ENCODE measurements at places on chromosomes 3 and 15.

DNA sequence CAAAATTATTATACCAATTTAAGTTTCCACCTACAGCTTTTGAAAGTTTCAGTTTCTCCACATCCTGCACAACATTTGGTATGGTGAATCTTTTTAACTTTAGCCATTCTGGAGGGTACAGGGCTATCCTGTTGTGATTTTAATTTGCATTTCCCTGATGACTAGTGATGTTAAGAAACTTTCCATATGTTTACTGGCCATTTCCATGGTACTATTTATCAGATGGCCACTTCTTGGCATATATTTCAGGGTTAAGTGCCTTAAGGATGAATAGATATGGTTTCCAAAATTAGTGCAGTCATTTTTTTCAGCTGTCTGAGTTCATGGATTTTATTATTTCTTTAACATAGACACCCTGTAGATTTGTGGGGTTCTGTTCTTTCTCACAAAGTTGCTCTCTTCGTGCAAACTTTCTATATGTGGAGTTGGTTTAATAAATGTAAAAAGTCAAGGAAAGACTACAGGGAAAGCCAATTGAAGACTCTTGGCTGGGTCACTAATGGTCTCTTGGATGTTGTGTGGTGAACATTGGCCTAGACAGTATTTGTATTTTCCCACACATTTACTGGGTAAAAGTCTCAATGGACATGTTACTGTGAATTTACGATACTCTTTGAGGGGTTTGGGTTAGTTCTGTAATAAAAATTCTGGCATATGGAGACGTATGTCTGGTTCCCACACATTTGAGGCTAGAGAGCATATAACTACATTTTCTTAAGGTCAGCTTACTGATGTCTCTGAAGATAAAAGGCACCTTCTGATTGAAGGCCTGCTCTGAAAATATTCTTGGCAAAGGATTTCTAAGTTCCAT is 147.5 kb upstream of the PDZRN3 start:
- no peak for DNase-seq

- DNase-seq = no peak
Measured at GRCh38 chr3:123634149-123635051, 49.5 kb upstream of the HACD2 start.

DNA sequence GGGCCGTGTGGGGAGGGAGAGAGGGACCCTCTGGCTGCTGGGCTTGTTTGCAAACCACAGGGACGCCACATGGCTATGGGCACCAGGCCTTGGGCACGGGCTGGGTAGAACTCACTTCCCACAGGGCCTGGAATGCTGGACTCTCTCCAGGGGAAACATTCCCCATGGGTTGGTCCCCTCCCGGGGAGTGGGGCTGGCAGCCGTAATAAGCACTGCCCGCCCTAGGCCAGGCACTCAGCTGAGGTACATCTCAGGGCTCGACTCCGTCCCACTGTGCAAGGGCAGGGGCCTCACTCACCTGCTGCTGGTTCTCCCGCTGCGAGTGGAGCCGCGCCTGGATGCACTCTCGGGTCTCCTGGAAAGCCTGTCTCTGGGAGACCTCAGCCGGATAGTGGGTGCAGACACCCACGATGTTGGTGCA is 96.7 kb downstream of the ADCY5 start:
- no peak for DNase-seq

DNA sequence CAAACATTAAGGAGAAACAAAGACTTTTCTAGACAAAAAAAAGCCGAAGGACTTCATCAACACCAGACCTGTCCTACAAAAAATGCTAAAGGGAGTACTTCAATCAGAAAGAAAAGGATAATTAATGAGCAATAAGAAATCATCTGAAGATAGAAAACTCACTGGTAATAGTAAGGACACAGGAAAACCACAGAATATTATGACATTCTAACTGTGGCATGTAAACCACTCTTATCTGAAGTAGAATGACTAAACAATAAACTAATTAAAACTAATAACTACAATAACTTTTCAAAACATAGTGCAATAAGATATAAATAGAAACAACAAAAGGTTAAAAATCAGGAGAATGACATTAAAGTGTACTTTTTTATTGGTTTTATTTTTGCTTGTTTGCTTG is 584.5 kb upstream of the CCDC54 start:
- no peak for DNase-seq

DNA sequence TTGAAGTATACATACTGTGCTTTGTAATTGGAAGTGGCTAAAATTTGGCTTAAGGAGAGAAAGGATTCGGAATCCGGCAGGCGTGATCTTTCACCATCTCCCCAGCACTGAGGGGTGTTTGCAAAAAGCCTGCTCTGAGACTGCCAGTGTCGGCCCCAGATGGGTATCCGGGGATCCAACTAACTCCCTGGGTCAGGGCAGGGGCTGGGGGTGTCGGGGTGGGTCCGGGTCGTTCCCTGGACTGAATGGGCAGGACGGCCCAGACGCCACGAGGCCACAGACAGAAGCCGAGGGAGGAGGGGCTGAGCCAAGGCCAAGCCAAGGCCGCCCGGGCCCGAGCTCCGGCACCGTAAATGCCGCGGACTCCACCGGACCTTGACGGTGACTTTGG is 349 bp downstream of the PPIB start:
- DNase-seq = no peak

DNA sequence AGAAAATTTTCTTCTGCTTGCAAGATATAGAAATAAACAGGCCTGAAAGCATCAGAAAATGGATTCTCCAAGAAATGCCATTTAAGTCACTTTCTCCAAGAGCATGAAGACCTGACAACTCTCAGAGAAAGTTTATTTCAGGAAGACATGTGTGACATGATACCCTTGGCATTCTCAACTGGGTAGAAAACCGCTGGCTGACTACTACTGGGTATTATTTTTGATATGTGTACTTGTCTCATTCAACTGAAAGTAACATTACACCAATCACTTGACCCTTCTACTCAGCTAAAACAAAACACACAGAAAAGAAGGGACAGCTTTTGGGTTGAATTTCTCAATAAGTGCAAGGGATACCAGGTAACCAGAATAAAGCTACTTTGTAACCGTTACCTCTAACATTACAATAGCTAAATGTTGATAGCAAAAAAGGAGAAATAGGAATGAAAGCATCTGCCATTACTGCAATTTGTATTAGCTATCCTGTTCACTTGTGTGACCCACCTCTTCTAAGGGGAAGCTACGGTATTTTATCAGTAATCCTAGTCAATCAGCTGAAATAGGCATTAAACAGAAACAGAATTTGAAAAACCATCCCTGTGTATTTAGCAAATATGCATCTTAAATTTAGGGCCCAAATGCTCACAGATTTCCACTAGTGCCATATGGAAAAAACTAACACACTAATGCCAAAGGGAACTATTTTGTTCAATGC is 7.3 kb downstream of the TRA2B start:
- no peak for DNase-seq

GRCh38 chr15:29688506-29689286 is 133.6 kb downstream of the TJP1 start:
- no peak for DNase-seq

DNA sequence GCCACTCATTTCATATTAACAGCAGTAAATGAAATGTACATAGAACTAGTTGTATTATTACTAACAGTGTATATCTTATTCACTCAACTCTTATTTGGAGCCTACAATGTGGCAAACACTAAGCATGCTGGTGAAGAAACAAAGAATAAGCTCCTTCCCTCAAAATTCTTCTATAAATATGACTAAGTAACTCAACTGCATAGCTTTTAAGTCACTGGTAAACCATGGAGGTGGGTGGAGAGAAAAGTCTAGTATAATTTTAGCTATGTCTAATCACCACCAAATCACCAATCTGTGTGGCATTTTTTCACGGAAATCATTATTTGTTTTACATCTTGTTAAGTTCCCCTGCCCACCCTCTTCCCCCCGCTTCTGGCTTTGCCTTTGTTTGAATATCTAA is 17.5 kb downstream of the COPS2 start:
- no peak for DNase-seq

DNA sequence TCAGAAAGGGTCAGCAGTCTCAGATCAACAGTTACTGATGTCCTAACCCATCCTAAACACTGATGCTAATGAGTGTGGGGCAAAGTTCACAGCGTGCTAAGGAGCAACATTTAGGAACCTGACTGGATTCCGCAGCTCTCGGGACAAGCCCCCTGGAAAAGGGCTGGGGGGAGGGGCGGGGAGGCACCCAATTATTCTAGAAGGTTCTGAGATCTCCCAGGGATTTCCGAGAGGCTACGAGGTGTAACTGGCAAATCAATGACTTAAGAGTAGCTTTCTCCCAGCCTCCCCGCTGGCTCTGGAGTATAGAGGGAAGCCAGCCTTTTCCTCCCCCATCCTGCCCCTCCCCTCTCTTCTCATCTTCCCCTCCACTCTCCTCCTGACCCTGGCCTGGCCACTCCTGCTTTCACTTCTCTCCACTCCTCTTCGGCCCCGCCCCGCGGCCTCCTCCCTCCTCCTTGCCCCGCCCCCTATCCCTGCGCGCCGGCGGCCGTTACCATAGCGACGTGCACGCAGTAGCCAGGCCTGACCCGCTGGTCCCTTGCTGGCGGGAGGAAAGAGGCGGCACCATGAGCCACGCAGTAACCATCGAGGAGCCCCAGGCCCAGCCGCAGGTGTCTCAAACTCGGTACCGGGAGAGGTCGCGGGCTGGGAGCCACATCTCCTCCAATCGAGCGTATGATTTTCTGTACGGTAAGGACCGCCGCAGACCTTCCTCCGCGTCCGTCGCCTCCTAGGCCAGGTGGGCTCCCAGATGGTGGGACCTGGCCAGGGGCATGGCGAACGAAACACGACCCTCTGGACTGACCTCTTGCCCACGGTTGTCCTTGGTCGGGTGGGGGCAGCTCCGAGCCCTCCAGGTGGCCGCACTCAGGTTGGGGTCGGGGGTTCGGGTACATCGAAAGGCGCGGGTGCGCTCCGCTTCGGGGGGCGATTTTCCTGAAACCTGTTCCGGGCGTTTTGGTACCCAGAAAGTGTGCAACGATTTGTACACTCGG is at the start of gene CFAP91:
TSS of gene CFAP91 (plus strand) at position 493 of the 998 bp plus-strand sequence. CDS start at position 570, 77 bp downstream.
- peak; percentile 28 for DNase-seq

- DNase-seq = no peak
Measured at GRCh38 chr15:29220852-29221251, 48.8 kb downstream of the NSMCE3 start.

DNA sequence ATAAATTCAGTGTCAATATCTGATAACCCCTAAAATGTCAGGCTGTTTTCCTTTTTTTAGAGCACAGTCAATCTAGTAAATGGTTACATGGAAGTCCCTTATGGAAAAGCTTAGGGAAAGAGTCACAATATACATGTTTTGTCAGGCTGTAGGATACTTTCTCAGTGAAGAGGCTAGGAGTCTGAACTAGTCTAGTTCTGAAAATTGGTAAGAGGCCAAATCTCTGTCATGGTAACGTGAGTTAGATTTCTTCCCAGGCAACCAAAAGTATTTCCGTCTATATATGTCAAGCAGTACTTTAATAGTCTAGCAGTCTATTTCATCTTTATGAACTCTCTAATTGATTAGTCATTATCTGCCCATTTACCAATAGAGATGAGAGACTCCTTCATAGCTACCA is 215.9 kb upstream of the LRRC3B start:
- no peak for DNase-seq

- DNase-seq = no peak
Measured at GRCh38 chr15:49494842-49495241, 71.8 kb downstream of the FGF7 start.

- DNase-seq = no peak
Measured at GRCh38 chr15:89423981-89424380, 72.4 kb downstream of the RHCG start.

DNA sequence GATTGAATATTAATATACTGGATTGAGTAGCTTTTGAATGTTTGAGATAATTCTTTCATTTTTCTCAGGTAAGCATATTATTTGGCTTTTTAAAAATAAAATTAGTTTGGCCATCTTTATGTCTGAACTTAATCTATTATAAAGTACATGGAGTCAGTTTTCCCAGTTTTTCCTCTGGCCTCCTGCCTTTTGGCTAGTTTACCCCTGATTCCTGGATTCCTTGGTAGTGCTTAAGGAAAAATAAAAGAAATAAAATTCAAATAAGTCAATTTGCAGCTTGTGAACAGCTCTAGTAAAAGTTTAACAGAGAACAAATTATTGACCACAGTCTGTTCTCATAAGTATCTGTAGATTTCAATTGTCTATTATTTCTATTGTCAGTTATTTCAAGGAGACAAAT is 89.4 kb downstream of the COL6A6 start:
- DNase-seq = no peak

- peak; percentile 93 for DNase-seq
Measured at GRCh38 chr3:150345021-150345538, 63.0 kb upstream of the TSC22D2 start.
